Stimulated activated CD4-positive, alpha-beta T cell treated with anti-CD3 and anti-CD28 coated beads, TNF-alpha, amount 100 ng/mL, for 1 hour (primary cell): ENCODE measurements at places on chromosomes 4 and X.

GRCh38 chr4:155758481-155759371, at the start of gene GUCY1B1:
Gene GUCY1B1, plus strand, starts transcription at chr4:155759021. Its CDS starts 120 bp downstream, at chr4:155759141.
- peak; percentile 11 for DNase-seq

DNA sequence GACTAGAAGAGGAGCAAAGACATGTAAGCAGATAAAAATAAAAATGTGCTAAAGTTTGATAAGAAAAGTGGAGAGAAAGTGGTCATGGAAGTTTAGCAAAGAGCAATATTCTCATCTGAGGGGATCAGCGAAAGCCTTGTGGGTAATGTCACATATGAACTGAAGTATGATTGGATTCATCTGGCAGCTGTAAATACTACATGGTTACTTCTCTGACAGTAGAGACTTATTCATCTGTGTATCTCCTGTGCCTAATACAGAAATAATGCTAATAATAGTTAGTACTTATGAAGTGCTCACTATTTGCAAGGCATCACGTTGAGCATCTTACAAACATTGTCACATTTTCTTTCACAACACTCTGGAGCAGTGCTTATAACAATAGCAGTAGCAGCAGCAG, 8.9 kb upstream of the IGSF1 start:
- DNase-seq: no peak

DNA sequence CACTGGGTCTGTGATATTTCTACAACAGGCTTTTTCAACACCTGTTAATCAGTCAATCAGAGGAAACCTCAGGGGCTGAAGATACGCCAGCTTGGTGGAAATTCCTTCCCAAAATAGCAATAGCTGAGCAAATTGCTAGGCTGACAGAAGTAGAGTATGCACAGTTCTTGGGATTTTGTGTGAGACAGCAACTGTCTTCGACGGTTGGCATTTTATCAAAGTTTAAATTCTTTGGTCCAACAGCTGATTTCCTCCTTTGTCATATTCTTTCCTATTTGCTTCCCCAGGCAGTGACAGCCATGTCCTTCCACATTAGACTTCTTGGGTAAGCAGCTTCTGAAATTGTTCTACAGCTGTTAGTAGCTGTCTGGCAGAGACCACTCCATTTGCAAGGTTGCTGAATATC, 8.0 kb upstream of the PALLD start:
- no peak for DNase-seq

DNA sequence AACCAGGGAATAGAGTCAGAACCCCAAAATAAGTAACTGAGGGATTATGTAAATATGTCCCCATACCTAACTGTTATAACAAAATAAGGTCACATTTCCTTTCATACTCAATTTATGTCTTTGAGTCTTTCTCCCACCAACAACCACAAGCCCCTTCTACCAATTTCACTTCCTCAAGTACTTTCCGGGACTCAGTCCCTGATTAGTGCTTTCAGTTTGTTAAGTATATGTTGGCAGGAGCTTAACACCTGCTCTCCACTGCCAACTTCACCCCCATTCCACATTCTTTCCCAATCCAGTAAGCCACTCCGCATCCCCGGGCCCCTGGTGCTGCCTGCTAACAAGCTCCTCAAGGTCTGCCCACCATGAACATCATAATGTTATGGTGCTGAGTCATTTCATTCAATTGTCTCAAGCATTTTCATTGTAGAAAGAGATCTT, 71.3 kb upstream of the SPRY1 start:
- DNase-seq: no peak

DNA sequence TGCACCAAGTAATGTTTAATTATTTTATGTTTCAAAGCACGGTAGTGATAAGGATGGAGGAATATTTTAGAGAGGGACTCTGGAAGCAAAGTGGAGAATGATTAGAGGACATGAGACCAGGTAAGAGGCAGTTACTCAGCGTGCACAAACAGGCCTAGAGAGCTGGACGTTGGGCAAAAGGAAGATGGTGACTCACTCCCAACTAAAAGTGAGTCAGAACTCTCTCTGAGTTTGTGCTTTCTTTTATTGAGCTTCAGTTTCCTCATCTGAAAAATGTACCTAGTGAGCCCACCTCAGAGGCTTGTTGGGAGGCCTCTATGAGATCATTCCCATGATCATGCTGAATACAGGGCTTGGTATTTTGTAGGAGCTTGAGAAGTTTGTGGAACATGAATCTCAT, 1.6 kb upstream of the ZC4H2 start:
- DNase-seq: no peak

DNA sequence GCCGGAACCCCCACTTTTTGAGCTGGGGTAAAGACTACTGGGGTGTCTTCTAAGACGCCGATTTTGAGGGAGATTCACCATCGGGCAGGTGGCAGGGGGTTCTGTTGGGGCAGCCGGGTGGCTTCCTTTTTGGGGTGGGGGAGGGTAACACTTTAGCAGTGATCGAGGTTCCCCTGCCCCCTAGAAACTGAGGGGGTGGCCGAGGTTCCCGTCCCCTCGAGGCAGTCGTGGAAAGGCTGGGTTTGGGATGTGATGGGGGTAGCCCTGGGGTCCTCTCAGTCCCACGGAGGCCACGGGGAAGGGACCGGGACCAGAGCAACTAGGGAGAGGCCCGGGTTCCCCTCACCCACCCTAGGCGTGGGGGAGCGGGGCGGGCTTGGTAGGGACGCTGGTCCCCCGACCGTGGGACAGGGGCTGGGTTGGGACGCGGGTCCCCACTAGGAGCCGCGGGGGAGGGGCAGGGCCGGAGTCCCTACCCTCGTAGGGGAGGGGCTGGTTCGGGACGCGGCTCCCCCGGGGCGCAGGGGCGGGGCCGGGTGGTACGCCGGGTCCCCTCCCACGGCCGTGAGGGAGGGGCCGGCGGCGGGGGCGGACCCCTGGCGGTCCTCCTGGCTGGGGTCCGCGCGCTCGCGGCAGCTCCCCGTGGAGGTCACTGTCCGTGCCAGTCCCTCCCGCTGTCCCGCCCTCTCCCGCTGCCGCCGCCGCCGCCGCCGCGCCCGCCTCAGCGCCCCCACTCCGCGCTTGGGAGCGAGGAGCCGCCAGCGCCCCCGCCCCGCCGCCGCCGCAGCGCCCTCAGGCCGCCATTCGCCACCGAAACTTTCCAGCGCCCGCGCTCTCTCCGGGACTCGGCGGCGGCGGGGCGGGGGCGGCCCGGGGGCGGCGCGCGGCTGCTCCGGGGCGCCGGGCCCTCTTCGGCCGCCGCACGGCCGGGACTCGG, at the start of gene TBL1X:
TBL1X (plus strand) TSS at position 624 of the 937 bp plus-strand sequence. CDS start 188,529 bp downstream, outside the sequence.
- no peak for DNase-seq
